ENCODE measurements at places on chromosomes 16 and 17. TPM values are rescaled to one million over a fixed set of nuclear protein-coding genes. Genes with fewer than 3 reads are reported as not detected.
A peak's percentile ranks its signal among the peaks of the same experiment; 100 is the strongest.

- peak; percentile 39 for DNase-seq
Observed at GRCh38 chr17:7997186-7997585, 5.2 kb upstream of the GUCY2D start.

DNA sequence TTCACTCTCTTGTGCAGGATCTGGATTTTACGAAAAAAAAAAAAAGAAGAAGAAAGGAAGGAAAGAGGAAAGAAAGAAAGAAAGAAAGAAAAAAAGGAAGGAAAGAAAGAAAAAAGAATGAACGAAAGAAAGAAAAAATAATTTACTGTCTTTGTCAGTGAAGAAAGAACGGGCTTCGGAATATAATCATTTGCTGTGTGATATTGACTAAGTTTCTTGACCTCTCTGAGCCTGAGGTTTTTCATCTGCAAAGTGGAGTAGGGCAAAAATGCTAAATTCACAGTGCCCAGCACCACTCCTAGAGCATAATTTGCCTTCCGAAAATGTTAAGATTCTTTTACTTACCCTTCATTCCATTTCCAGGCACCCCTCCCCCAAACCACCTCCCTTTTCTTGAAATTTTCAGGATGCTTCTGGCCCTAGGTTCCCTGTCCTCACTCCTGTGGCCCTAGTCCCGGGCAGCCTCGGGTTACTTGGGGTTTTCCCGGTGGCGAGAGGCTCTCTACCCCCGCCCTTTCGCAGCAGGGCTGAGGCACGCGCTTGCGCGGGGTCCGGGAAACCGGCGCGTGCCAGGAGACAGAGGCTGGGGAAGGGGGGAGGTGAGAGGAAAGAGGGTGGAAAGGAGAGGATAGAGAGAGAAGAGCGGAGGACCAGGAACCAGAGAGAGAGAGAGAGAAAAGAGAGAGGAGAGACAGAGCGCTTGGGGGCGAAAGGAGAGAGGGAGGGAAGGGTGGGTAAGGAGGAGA is at the start of gene CNTNAP1:
CNTNAP1 (plus strand) TSS at position 556 of the 746 bp plus-strand sequence. CDS start 299 bp downstream, outside the sequence.
- DNase-seq: no peak

- no peak for DNase-seq
Observed at GRCh38 chr17:28295677-28296578, 23.1 kb upstream of the TMEM97 start.

DNA sequence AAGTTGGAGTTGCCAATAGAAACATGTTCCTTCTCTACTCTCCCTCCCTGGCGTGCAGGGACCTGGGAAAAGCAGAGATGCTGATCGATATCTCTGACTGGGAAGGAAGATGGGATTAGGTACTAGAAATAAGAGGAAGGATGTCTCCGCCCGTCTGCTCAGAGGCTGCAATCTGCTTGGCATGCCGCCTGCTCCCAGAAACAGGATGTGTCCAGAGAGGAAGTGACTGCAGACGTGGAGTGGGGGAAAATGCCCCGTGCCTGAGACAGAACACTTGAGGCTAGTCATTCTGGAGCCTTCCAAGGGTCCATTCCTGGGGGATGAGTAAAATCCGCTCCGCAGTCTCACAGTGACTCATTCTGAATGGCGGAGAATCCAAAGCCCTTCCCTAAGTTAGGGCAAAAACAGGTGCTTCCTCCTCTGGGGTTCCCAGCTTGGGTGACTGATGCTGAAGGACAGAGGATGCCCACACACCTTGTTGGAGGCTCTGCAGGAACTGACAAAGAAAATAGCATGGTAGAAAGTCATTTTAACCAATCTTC is 45.0 kb upstream of the SMURF2 start:
- DNase-seq: peak; percentile 54

DNA sequence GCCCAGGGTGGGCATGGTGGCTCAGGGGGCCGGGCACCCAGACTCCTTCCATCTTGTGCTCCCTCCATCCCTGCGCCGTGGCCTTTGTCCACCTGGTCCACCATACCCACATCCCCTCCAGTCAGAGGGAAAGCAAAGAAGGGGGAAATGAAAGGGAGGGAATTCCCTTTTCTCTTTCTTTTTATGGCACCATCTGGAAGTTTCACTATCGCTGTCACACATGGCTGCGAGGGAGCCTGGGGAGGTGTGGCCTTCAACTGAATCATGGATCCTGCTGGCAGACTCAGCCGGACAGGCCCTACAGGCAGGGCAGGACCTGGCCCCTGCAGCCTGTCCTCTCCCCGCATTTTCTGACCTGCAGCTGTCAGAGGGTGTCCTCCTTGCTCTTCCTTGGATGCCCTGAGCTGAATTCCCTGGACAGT is 6.2 kb downstream of the SLC12A3 start:
- peak; percentile 48 for DNase-seq

- no peak for DNase-seq
Observed at GRCh38 chr16:67571464-67571863, 9.1 kb downstream of the CTCF start.

DNA sequence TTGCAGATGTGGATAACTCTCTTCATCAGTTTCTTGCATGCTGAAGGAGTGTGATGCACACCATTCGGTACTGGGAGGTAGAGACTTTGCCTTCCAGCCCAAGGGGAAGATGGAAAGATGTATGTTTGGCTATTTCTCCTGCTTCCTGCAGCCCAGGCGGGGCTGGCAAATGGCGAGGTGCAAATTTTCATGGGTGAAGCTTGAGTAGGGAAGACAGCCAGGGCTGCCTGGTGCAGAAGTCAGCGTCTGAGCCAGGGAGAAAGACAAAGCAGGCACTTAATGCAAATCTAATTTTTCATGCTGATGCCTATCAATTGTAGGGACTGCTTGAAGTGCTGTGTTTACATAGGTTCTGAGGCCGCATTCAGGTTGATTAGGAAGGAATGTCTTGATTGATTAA is 384.7 kb upstream of the EEF2KMT start:
- no peak for DNase-seq

DNA sequence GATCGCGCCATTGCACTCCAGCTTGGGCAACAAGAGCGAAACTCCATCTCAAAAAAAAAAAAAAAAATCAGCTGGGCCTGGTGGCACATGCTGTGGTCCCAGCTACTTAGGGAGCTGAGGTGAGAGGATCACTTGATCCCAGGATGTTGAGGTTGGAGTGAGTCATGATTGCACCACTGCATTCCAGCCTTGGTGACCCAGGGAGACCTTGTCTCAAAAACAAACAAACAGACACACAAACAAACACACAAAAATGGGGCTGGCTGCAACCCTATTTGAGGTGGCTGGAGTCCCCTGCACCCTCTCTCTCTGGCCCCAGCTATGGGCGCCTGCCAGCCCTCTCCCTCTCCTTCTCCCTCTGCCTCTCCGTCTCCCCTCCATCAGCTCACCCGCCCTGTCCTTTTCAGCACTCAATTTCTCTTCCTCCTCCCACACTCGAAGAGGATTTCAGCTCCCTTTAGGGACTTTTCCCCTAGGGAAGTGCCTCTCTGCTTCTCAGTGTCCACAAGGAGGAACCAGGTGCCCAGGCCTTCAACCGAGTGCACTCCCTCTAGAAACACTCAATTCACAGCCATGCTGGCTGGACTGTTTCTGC is 17.5 kb upstream of the TFAP4 start:
- DNase-seq: no peak

The HEATR9 gene
- not detected for total RNA-seq

The RHBDF1 gene
- 10.5 TPM for total RNA-seq

The RAC3 gene
- total RNA-seq: 2.3 TPM

Measured in pancreas (tissue), 10 donors.